ENCODE measurements at places on chromosomes 5 and 9.

- no peak for DNase-seq
These were observed 9.7 kb upstream of the RNU6ATAC start for GRCh38 chr9:134174073-134174449.

DNA sequence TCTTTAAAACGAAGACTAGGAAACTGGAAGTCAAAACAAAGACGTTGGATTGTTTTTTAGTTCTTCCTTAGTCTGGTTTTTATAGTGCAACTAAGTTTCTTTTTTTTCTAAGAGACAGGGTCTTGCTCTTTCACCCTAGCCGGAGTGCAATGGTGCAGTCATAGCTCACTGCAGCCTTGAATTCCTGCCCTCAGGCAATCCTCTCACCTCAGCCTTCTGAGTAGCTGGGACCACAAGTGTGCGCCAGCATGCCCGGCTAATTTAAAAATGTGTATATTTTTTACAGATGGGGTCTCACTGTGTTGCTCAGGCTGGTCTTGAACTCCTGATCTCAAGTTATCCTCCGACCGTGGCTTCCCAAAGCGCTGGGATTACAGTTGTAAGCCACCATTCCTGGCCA lies 27.6 kb downstream of the ZFYVE16 start:
- DNase-seq: no peak

- DNase-seq: peak; percentile 45
These were observed 23.4 kb upstream of the FUBP3 start for GRCh38 chr9:130555968-130556367.

GRCh38 chr5:151107084-151107483 lies 26.2 kb upstream of the TNIP1 start:
- no peak for DNase-seq

- DNase-seq: peak; percentile 20
These were observed 133.2 kb downstream of the CFAP90 start for GRCh38 chr5:7717691-7718090.

GRCh38 chr5:169268019-169268418 lies 32.9 kb downstream of the SLIT3 start:
- no peak for DNase-seq

GRCh38 chr5:78751872-78752271 lies 103.3 kb upstream of the LHFPL2 start:
- no peak for DNase-seq

DNA sequence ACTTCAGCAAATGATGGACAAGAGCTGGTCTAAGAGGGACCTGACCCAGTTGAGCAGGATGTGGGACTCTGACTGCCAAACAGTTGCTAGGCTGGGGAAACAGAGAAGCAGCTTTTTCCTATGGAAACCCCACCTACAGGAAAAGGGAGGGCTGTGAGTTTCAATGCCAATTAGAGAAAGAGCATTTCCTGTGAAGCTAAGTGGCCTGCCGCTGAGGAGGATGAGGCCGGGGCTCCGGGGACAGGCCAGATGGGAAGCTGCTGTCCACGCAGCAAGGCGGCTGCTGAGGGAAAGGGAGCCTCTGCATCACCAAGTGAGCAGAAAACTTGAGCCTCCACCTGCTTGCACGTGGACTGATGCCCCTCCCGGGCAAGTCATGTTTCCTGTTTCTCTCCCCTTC lies at the start of gene PCDH12:
TSS of gene PCDH12 (minus strand) at position 90 of the 400 bp plus-strand sequence. CDS start 351 bp downstream, outside the sequence.
- DNase-seq: no peak

DNA sequence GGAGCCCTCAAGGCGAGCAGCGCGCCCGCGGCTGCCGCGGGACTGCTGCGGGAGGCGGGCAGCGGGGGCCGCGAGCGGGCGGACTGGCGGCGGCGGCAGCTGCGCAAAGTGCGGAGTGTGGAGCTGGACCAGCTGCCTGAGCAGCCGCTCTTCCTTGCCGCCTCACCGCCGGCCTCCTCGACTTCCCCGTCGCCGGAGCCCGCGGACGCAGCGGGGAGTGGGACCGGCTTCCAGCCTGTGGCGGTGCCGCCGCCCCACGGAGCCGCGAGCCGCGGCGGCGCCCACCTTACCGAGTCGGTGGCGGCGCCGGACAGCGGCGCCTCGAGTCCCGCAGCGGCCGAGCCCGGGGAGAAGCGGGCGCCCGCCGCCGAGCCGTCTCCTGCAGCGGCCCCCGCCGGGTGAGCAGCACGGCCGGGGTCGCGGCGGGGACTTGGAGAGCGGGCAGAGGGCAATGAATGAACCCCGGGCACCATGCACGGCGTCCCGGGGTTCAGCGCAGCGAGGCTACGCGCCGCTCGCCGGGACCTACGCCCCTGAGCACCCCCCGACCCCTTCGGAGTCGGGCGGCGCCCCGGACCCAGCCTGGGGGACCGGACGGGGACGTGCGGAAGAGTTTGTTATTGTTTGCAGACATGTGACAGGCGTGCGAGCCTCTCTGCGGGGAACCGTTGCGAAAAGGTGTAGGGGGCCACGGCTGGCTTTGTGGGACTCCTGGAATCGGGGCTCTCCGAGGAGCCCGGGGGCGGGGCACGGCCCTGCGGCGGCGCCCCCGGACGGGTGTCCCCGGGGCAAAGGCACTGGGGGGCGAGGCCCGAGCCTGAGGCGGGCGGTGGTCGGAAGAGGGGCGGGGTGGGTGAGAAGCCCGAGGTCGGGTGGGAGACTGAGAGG lies 553 bp downstream of the MAP3K1 start:
- DNase-seq: peak; percentile 21

DNA sequence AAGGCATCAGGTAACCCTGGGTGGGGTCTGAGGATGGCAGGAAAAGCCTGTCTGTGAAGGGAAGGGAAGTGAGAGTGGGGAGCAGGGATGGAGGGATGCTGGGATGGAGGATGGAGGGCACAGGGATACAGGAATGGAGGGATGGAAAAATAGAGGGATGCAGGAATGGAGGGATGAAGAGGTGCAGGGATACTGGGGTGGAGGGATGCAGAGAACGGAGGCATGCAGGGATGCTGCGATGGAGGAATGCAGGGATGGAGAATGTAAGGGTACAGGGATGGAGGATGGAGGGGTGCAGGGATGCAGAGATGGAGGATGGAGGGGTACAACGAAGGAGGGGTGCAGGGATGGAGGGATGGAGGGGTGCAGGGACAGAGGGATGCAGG lies 9.1 kb downstream of the PTGES2 start:
- no peak for DNase-seq

GRCh38 chr5:73522989-73523388 lies 24.7 kb downstream of the BTF3 start:
- no peak for DNase-seq

DNA sequence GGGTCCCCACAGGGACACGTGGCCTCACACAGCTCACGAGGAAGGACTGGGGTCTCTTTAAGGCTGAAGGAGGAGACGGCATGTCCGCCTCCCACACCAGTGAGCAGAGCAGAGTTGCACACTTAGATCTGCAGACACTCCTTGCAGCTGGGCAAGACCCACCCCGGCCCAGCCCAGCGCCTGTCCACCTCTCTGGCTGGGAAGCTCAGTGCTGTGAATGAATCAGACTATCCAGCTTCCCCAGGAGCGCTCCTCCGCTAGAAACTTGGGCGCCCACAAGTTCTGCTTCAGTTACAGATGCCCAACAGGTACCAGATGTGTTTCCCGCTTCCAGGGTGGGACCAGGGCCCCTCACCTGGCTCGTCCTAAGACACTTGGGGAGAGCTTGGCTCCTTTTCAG lies 78.9 kb downstream of the NSUN2 start:
- no peak for DNase-seq

- DNase-seq: no peak
These were observed 64.5 kb downstream of the MFAP3 start for GRCh38 chr5:154103233-154103632.

GRCh38 chr9:78893774-78894401 lies 597.0 kb downstream of the PSAT1 start:
- DNase-seq: no peak

- peak; percentile 18 for DNase-seq
These were observed 334.7 kb downstream of the ACTL7B start for GRCh38 chr9:108521063-108521590.

DNA sequence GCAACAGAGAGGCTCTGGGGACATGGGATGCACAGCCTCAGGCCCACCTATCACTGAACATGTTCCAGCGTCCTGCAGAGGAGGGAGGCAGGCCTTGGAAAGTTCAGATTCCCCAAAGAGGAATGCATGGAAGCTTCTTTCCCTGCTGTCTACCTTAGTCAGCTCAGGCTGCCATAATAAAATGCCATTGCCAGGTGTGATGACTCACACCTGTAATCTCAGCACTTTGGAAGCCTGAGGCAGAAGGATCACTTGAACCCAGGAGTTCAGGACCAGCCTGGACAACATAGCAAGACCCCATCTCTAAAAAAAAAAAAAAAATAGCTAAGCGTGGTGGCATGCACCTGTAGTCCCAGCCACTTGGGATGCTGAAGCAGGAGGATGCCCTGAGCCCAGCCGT lies 24.5 kb upstream of the TOR1B start:
- no peak for DNase-seq

DNA sequence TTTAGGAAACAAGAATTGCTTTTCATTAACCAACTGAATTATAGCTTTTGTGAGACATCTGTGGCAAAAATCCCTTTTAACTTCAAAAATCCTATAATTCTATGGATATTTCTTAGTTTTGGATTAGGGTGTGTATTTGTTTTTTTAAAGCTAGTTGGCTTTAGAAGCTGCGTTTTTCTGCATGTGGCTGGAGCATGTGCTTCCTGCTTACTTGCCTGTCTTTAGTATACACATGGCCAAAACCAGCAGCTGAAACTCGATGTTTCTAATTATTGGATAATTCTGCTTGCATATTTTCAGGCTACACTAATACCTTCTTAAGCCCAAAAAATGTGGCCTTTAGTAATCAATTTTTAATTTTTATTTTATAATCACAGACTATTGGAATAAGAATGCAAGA lies 8.9 kb downstream of the RECK start:
- no peak for DNase-seq

DNA sequence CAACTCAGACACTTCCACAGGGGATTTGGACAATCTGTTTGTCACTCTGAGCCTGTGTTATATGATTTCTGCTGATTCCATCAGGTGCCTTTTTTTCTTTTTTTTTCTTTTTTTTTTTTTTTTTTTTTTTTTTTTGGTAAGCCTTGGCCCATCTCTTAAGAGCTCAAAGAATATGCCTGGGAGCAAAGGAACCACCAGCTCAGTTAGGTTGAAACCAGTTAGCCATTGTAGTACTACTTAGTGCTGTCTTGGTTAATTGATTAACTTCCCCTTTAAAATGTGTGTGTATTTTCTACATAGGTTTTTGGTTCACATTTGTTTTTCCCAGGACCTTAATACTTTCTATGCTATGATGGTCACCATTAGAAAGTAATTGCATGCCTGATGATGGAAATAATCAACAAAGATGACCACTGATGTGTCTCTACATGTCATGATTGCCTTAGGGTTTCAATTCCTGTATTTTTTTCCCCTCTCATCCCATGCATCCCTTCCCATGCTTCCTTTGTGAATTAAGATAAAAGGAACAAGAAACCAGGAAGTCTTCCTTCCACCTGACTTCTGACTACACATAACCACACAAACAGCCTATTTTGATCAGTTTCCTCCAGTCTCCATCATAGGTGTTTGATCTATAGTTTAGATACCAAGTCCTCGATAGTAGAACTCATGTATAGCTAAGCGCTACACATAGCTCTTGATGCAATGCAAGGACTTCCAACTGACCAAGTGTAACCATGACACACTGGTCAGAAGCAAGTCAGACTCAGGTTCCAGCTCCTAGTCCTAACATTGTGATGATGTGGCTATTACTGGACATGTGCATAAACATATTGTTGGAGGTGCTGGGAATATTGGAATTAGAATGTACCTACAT lies 306.1 kb downstream of the EFNA5 start:
- no peak for DNase-seq

GRCh38 chr5:97121848-97122247 lies 20.6 kb downstream of the LIX1 start:
- no peak for DNase-seq

- DNase-seq: no peak
These were observed 48.5 kb downstream of the SEMA5A start for GRCh38 chr5:9497347-9497746.
